Gastrocnemius medialis (tissue), 4 donors: ENCODE measurements at places on chromosomes 12 and 14. TPM values are rescaled to one million over a fixed set of nuclear protein-coding genes. Genes with fewer than 3 reads are reported as not detected.

Gene SYNDIG1L
- total RNA-seq = not detected

Gene TMPRSS12
- total RNA-seq = not detected

Gene ATF7
- total RNA-seq = 24.6 TPM

GRCh38 chr12:130613131-130613530, 103.0 kb downstream of the RIMBP2 start:
- H3K27me3 ChIP-seq = no peaks in the 10 kb centered on the region
- no peak overlapping the region for H3K27ac ChIP-seq
- H3K4me1 ChIP-seq = no peaks in the 10 kb centered on the region
- H3K4me3 ChIP-seq = no peak overlapping the region

- no peaks in the 10 kb centered on the region for H3K36me3 ChIP-seq
- H3K4me3 ChIP-seq = no peak overlapping the region
- no peak for DNase-seq
Observed at GRCh38 chr12:28024231-28024995, 51.9 kb upstream of the PTHLH start.

DNA sequence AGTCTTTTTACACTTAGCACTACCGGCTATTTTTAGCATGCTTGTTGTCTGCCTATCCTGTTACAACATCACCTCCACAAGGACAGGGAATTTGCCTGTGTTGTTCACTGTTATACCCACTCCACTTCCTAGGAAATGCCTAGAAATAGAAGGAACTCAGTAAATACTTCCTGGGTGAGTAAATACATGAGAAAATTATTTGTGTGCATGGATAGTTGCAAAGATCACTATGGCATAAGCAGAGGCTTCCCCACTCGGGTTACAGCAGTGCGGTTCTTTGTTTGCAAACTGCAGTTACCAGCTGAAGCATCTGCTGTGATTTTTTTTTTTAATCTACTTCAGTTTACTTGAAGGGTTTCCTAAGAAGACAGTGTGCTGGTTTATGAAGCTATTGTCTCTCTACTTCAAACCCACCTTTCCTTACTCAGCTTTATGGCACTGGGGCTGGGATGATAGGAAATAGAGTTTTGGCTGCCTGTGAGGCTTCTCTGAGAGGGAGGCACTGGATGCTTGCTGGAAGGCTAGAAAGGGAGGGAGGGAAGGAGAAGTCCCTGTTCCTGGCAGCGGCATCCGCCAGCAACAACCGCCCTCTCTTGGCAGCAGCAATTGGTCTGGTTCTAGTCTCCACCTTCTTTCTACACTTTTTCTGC, 29.0 kb downstream of the PDE6H start:
- H3K4me3 ChIP-seq = peak overlapping the region; percentile 19
- H3K27me3 ChIP-seq = no peaks in the 10 kb centered on the region
- H3K36me3 ChIP-seq = no peaks in the 10 kb centered on the region
- peaks cover 24% of the 10 kb centered on the region for H3K4me1 ChIP-seq
- peak; percentile 12 for DNase-seq

GRCh38 chr14:103502877-103503276, 19.8 kb downstream of the CKB start:
- DNase-seq = no peak
- H3K4me3 ChIP-seq = no peak overlapping the region
- no peak overlapping the region for H3K27ac ChIP-seq

GRCh38 chr14:41609704-41610183, 3.1 kb downstream of the LRFN5 start:
- H3K27me3 ChIP-seq = peaks cover 50% of the 10 kb centered on the region
- peaks cover 20% of the 10 kb centered on the region for H3K4me1 ChIP-seq
- H3K4me3 ChIP-seq = peak overlapping the region; percentile 24
- no peaks in the 10 kb centered on the region for H3K36me3 ChIP-seq
- DNase-seq = no peak

DNA sequence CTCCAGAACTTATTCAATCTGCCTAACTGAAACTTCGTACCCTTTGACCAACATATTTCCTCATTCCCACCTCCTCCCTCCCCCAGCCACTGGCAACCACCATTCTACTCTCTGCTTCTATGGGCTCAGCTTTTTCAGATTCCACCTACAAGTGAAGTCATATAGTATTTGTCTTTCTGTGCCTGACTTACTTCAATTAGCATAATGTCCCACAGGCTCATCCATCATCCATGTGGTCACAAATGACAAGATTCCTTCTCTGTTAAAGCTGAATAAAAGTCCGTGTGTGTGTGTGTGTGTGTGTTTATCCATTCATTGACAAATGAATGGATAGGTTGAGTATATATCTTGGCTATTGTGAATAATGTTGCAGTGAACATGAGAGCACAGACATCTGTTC, 1.3 kb upstream of the C14orf39 start:
- peaks cover 7% of the 10 kb centered on the region for H3K27me3 ChIP-seq
- H3K27ac ChIP-seq = no peak overlapping the region
- H3K4me3 ChIP-seq = no peak overlapping the region
- H3K4me1 ChIP-seq = peaks cover 7% of the 10 kb centered on the region
- H3K36me3 ChIP-seq = no peaks in the 10 kb centered on the region

- H3K4me1 ChIP-seq = no peaks in the 10 kb centered on the region
- H3K27ac ChIP-seq = no peak overlapping the region
- H3K4me3 ChIP-seq = no peak overlapping the region
- no peaks in the 10 kb centered on the region for H3K27me3 ChIP-seq
Observed at GRCh38 chr14:26448181-26448855, 149.5 kb downstream of the NOVA1 start.

GRCh38 chr14:60344751-60345150, 95.7 kb downstream of the PPM1A start:
- H3K4me1 ChIP-seq = no peaks in the 10 kb centered on the region
- no peak overlapping the region for H3K27ac ChIP-seq
- no peak for DNase-seq
- no peak overlapping the region for H3K4me3 ChIP-seq
- H3K36me3 ChIP-seq = no peaks in the 10 kb centered on the region
